ENCODE measurements at places on chromosomes 11 and 22. TPM values are rescaled to one million over a fixed set of nuclear protein-coding genes. Genes with fewer than 3 reads are reported as not detected.

Gene SLC6A5
- total RNA-seq, result not detected

GRCh38 chr11:13114566-13115379, 105.7 kb downstream of the RASSF10 start:
- no peak overlapping the region for H3K4me3 ChIP-seq
- peak; percentile 50 for DNase-seq

DNA sequence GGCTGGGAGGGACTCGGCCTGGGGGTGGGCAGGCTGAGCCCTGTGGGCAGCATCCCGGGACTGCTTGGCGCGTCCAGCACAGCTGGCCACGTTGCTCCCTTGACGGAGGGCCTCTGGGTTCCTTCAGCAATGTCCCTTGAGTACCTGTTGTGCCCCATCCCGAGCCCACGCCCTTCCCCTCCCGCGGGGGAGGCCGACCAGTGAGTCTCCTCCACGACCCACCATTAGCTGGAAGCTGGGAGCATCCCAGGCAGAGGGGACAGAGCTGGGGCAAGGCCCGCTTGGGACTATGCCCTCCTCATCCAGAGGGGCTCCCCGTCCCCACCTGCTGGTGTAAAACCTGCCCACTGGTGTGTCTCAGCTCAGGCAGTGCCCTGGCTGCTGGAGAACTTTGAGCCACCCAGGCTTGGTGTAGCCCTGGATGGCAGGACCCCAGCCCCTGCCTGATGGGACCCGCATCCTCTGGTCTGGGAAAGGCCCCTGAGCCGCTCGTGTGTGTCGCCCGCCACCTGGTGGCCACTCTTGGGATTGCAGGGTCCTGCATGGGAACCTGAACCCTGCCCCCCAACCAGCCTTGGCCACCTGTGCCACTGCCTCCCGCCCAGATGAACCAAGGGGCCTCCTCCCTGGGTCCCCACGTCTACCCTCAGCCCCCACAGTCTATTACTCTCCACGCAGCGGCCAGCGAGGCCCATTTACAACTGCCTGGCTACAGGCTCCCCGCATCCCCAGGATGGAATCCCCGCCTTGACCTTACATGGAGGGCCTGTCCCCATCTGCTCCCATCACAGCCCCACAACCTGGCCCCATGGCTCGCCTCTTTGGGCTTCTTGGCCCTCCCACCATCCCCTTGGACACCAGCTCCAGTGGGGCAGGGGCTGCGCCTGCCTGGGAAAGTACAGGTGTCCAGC, 16.6 kb upstream of the ARHGAP8 start:
- H3K27ac ChIP-seq, result no peak overlapping the region
- peaks cover 11% of the 10 kb centered on the region for H3K4me1 ChIP-seq
- DNase-seq, result peak; percentile 84
- peaks cover 3% of the 10 kb centered on the region for H3K36me3 ChIP-seq
- H3K4me3 ChIP-seq, result no peak overlapping the region

Gene LRRC32
- total RNA-seq, result 24.3 TPM

Gene CLDN5
- total RNA-seq, result 64.3 TPM

Gene RTL10
- 8.1 TPM for total RNA-seq

Gene FGF19
- not detected for total RNA-seq

DNA sequence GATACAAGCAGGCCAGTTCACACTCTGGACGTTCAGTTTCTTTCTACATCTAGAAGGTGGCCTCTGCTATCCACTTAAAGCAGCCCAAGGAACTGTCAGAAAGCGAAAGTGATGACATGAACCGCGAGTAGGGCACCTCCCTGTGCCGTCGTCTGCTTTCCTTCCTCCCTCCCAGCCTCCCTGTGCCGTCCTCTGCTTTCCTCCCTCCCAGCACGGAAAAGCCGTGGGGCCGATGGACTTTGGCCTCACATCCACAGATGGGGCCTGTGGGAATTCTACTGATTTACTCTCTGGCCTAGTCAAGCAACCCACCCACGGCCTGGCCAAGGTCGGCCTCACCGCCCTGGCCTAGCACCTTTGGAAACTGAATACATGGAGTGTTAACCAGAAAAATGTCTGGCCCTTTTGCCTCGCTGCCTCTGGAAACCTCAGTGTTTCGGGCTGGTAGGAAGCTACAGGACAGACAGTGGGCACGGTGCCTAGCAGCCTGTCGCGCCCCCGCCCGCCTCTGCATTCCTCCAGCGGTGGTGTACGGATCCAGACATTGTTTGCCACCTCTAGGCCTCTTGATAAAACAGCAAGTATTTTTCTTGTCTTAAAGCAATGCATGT, 14.2 kb downstream of the PEX26 start:
- H3K36me3 ChIP-seq, result peaks cover 26% of the 10 kb centered on the region
- H3K27me3 ChIP-seq, result no peaks in the 10 kb centered on the region
- peak overlapping the region; percentile 24 for H3K4me3 ChIP-seq
